ENCODE measurements at places on chromosomes 2 and 18.

DNA sequence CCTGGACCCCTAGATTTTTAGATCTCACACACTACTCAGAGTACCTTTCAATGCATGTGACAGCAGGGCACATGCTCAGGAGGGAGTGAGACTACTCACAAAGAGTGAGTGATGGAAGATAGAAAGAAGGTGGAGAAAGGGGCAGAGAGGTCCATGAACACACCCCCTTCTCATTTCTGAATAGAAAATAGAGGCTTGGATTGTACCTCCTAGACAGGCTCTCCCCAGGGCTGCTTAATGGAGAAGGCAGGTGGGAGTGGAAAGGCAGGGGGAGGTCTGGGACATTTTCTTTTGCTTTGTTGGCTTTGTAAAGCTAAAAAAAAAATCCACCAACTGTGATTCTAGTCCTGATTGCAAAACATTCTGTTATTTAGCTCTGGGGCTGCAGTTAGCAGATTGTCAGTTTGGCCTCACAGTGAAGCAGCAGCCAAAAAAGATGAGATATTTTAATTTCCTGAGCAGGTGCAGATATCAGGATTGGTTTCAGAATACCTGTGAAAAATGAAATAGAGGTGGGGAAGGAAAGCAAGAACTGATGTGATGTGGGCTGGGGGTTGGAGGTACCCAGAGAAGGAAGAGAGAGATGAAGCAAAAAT lies 119.3 kb upstream of the GYPC start:
- DNase-seq: no peak

DNA sequence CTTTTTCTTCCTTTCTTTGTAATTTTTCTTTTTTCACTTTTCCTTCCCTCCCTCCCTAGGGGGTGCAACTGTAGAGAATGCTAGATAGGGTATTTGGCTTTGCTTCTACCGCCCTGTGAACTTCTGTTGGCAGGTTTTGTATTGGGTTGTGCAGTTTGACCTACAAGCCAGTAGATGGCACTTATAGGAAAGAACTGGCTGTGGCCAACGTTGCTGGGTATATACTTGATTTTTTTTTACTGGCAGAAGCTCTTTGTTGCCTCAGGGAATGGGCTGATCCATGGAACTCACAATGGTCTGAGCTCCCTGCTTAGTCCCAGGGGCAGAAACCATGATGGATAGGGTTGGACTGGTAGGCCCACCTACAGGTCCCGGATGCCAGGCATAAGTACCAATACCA lies 1019.5 kb upstream of the LRRTM1 start:
- no peak for DNase-seq

- DNase-seq: no peak
These were observed 268.4 kb downstream of the GPD2 start for GRCh38 chr2:156704617-156705016.

GRCh38 chr2:240230291-240230931 lies 90.0 kb upstream of the OTOS start:
- DNase-seq: no peak

- peak; percentile 97 for DNase-seq
These were observed at the start of gene GORASP2 for GRCh38 chr2:170928824-170929685. TSS of gene GORASP2 (plus strand) at chr2:170929253. CDS start at chr2:170929341, 88 bp downstream.

DNA sequence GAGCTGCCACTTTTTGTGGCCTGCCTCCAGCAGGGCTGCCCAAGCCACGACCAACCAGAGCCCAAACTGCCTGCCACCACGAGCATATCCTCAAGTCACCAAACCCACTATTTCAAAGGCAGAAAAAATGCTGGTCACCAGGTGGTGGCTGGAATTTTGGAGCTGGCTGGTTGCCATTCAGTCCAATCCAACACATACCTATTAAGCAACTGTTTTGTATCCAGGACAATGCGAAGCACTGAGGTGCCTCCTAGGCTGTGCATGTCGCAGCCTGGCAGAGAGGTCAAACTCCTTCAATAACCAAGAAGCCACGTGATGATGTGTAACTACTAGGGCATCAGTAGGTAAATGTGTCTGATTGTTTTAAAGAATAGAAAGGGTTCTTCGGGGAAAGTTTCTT lies 108.3 kb upstream of the PPP1CB start:
- DNase-seq: no peak

DNA sequence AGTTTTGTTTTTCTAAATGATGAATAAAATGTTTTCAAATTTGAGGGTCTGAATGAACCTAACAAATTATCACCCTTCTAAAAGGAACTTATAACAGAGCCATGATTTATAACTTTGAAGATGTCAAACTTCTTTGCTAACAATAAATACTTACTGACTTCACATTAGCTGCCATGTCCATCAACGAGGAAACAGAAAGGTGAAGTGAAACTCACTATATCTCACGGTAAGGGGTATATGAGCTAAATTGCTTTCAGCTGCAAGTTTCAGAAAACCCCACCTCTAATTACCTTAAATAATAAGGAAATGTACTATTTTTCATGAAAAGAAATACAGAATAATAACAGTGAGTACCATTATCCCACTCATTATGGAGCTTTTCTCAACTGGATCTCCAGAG lies 350.8 kb upstream of the NT5C1B start:
- DNase-seq: no peak

- no peak for DNase-seq
These were observed 199.3 kb downstream of the LTBP1 start for GRCh38 chr2:33146102-33146501.

All from stimulated activated CD4-positive, alpha-beta T cell treated with anti-CD3 and anti-CD28 coated beads, Interleukin-2, amount 100 ng/mL, for 24 hours (primary cell).